ENCODE measurements at places on chromosomes 1 and 21.

- DNase-seq, result no peak
Measured at GRCh38 chr1:95033843-95034242, 38.9 kb downstream of the ALG14 start.

GRCh38 chr1:79561521-79561978 is 555.0 kb upstream of the ADGRL4 start:
- no peak for DNase-seq

- DNase-seq, result no peak
Measured at GRCh38 chr21:31538816-31539215, 120.7 kb upstream of the SOD1 start.

DNA sequence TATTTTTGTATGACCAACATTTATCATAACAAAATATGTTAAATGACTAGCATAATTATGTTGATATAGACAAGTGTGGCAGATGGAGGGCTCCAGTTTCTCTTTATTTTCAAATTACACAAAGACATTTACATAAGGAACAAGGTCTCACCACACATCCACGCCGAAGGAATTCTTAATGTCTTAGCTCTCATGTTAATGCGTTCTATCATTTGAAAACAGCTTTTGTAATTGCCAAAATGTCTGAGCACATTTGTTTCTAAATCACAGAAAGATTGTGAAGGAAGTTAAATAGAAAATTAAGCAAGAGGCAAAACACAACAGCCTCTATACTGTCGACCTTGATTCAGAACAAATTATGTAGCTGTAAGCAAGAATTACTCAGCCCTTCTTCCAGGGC is 223.0 kb upstream of the NR5A2 start:
- DNase-seq, result no peak

- no peak for DNase-seq
Measured at GRCh38 chr1:199292896-199293295, 654.1 kb downstream of the PTPRC start.

DNA sequence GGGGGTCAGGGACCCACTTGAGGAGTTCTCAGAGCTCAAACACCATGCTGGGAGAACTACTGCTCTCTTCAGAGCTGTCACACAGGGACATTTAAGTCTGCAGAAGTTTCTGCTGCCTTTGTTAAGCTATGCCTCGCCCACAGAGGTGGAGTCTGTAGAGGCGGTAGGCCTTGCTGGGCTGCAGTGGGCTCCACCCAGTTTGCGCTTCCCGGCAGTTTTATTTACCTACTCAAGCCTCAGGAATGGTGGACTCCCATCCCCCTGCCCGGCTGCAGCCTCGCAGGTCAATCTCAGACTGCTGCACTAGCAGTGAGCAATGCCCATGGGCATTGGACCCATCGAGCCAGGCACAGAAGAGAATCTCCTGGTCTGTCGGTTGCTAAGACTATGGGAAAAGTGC is 706.4 kb downstream of the LRRIQ3 start:
- no peak for DNase-seq

DNA sequence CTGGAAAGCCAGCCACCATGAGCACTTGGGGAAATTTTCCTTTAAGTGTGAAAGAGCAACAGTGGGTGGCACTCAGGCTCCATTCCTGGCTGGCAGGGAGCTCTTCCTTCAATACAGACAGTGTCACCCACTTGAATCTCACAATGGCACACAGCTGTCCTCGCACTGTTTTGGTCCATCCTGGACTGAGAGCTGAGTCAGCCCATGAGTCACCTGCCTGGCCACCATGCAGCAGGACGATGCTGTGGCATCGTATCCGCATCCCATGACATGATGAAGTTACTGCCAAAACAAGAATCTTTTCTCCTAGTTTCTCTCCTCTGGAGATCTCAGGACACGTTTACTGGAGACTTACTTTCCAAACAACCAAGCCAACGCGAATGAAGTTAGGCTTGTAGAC is 6.0 kb downstream of the TMPRSS2 start:
- DNase-seq, result no peak

GRCh38 chr1:55547405-55547804 is 332.2 kb upstream of the USP24 start:
- DNase-seq, result no peak

- DNase-seq, result no peak
Measured at GRCh38 chr1:46617108-46617800, 643 bp upstream of the MOB3C start.

DNA sequence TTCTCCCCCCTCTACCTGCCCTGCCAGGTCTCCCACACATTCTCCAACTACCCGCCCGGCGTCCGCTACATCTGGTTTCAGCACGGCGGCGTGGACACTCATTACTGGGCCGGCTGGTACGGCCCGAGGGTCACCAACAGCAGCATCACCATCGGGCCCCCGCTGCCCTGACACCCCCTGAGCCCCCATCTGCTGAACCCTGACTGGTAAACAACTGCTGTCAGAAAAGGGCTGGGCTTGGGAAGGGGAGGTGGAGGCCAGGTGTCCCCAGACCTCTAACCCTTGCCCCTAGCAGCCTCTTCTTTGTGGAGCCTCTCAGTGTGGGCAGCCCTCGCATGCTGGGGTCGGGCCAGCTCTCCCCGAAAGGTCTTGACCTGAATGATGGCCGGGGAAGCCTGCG is 2.9 kb upstream of the FBXO6 start:
- no peak for DNase-seq

DNA sequence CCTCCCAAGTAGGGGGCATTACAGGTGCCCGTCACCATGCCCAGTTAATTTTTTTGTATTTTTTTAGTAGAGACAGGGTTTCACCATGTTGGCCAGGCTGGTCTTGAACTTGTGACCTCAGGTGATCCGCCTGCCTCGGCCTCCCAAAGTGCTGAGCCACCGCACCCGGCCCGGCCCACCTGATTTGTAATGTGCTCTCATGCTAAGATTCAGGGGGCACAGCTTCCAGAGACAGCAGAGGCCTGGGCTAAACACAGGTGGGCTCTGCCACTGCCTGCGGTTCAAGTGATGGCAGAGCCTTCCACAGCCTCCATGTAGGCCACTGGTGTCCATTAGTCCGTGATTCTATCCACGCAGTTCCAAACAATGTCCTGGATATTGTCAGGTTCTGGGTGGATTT is 98.4 kb downstream of the PDE9A start:
- DNase-seq, result no peak
